EL (cell line): ENCODE measurements at places on chromosomes 16 and 17.

DNA sequence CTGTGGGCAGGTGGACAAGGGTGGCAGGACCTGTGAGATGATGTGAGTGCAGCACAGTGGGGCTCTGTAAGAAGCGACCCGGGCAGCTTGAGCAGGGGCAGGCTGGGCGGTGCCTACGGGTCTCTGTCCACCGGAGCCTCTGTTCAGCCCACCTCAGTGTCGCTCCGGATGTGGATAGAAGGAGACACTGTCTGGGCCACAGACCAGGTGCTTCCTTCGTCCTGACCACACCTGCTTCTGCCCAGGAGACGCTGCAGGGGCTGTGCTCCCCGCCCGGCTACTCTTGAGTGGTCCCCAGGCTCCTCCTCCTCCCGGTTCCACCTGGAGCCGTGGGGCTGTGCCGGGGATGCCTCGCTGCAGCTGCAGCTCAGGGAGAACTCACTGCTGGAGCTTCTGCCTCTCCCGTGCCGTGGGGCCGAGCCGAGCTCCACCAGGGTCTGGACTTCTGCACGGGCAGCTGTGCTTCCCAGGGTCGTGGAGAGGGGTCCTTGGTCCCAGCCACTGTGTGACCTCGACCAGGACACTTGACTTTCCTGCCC is 21.5 kb downstream of the METRNL start:
- no peak for DNase-seq

- DNase-seq = no peak
Measured at GRCh38 chr17:80787881-80788280, 203.8 kb upstream of the CHMP6 start.

DNA sequence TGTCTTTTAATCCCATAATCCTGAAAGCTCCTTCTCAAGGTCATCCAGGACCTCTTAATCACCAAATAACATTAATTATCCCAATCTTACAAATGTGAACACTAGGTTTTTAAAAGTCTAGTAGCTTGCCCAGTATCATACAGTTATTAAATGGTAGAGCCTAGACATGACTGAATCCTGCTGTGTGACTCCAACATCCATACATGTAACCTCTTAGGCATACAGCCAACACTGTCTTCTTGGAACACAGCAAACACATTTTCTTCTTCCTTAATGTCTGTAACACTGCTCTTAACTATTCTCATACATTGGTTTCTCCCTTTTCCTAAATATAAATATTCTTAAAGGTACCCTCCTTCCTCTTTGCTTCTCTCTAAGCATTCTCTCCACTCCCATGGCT is 13.7 kb downstream of the BRIP1 start:
- peak; percentile 9 for DNase-seq

- DNase-seq = no peak
Measured at GRCh38 chr16:35398180-35398579, 1938.8 kb downstream of the TP53TG3F start.

- no peak for DNase-seq
Measured at GRCh38 chr17:81324177-81324850, 29.2 kb upstream of the SLC38A10 start.

- DNase-seq = no peak
Measured at GRCh38 chr16:11051879-11052808, 107.8 kb downstream of the CLEC16A start.

GRCh38 chr17:5364156-5364555 is 55.3 kb downstream of the NUP88 start:
- peak; percentile 55 for DNase-seq

- no peak for DNase-seq
Measured at GRCh38 chr17:14143688-14144087, 74.4 kb downstream of the COX10 start.

DNA sequence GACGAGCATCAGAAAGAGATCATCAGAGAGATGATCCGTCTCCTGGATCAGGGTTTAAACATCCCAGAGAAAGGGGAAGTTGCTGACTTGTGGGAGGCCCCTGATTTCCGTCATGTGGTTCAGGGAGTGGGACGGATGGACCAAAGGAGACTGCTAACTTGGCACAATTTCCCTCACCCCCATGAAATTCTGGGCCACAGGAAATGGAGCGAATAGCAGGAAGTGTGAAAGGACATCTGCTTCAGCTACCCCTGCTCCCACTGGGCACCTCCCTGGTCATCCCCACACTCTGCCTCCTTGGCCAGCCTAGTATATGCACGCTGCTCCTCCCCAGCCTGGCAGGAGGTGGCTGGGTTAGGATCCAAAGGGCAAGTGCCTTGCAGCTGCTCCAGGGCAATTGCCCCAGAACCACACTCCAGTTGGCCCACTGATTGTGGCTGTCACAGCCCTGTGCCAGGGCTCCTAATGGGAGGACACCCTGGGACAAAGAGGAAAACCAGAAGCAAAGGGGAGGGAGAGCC is 1.3 kb downstream of the ARRB2 start:
- DNase-seq = no peak

GRCh38 chr16:85564277-85565051 is 48.7 kb upstream of the GSE1 start:
- no peak for DNase-seq

- DNase-seq = peak; percentile 97
Measured at GRCh38 chr16:73047221-73047535, 750 bp downstream of the ZFHX3 start.

GRCh38 chr16:90046971-90047713 is 27.9 kb upstream of the DBNDD1 start:
- peak; percentile 77 for DNase-seq

- DNase-seq = peak; percentile 73
Measured at GRCh38 chr17:38550661-38551060, 55.1 kb downstream of the SRCIN1 start.

GRCh38 chr16:63904182-63904581 is 1217.7 kb downstream of the CDH11 start:
- DNase-seq = no peak

GRCh38 chr16:31192856-31193642 is 9.5 kb downstream of the PYCARD start:
- no peak for DNase-seq

GRCh38 chr16:4212211-4212933 is 29.5 kb downstream of the SRL start:
- DNase-seq = no peak

DNA sequence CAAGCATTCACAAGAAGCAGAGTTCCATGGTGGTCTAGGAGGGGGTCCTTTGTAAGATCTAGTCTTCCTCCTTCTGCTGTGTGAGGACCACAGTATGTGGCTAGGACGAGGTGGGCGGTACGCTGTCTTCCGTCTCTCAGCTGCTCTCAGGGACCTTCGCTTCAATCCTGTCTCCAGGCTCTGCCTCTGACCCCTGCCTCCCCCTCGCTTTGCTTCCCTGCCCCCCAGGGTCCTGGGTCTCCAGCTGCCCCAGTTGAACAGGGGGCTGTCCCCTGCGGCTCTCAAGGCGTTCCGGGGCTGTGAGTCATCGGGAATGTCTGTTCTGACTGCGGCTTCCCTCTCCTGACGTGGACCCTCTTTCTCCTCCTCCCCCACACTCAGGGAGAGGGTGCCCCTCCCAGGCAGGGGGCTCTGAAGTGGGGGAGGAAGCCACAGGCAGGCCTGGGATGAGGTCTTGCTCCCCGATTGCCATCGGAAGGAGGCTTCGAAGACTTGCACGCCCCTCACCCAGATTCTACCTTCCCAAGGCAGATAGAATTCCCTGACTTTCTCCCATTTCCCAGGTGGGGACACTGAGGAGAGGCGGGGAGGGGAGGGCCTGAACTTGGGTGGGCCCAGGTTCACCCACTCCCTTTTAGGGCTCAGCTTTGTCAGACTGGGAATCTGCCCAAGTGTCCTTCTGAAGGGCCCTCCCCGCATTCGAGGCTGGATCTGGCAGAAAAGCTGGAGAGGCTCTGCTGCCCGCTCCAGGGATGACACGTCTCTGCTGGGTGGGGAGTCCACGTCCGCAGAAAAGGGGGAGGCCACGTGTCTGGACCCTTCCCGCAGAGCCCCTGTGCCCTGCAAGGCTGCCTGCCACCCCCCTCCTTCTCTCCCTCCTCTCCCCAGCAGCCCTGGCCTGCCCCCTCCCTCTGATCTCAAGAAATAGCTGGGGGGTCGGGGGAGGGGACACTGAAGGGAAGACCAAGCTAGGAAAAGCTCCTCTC is 9.1 kb upstream of the COL1A1 start:
- DNase-seq = peak; percentile 100

DNA sequence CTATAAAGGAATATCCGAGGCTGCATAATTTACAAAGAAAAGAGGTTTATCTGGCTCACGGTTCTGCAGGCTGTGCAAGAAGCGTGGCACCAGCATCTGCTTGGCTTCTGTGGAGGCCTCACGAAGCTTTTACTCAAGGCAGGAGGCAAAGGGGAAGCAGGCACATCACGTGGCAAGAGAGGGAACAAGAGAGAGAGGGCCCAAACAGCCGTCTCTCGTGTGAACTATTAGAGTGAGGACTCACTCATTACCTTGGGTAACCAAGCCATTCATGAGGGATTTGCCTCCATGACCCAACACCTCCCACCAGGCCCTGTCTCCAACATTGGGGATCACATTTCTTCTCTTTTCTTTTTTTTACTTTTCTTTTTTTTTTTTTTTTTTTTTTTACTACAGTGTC is 7.5 kb upstream of the ALKBH5 start:
- DNase-seq = no peak

DNA sequence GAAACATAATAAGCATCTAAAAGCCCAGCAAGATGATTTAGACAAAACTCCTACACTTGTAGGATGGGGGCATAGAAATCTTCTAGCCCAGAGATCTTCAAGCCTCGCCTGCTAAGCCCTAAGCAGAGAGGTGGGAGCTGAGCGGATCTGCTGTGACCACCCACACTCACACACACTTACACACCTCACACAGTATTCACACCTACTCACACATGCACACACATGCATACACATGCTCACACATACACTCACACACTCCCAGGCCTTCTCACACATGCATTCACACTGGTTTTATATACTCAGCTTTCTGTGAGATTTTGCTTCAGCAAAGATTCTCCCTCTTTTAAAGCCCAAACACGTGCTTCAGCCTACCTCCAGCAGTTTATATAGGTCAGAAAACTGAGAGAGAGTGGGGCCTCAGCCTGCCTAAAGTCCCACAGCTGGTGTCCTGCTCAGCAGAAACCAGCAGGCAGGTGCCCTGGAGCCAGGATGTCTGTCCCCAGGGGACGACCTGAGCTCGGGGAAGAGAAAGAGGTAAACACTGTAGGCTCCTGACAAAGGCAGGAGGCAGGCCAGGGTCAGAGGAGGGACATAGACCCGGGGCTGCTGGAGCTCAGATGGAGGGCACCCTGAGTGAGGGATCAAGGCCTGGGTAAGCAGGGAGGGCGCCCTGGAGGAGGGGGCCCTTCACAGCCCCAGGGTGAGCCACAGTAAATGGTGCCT is 12.0 kb upstream of the KRT19 start:
- no peak for DNase-seq

GRCh38 chr17:81158688-81159590 is 6.4 kb upstream of the PVALEF start:
- no peak for DNase-seq

DNA sequence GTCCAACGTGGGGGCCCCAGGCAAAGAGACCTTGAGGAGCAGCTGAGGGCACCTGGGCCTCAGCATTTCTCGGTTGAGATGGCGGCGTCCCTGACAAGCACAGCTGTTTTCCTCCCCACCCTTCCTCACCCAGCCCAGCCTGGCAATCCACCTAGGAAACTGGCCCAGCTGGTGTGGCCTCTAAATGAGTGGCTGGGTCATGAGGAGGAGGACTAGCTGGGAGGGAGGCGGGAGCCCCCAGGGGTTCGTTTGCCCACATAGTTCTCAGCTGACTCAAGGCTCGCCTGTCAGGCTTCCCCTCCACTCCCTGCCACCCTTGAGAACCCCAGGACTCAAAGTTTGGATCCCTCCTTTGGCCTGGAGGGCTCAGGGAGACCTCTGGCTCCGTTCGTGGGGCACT is 5.9 kb downstream of the RNF222 start:
- DNase-seq = peak; percentile 81

DNA sequence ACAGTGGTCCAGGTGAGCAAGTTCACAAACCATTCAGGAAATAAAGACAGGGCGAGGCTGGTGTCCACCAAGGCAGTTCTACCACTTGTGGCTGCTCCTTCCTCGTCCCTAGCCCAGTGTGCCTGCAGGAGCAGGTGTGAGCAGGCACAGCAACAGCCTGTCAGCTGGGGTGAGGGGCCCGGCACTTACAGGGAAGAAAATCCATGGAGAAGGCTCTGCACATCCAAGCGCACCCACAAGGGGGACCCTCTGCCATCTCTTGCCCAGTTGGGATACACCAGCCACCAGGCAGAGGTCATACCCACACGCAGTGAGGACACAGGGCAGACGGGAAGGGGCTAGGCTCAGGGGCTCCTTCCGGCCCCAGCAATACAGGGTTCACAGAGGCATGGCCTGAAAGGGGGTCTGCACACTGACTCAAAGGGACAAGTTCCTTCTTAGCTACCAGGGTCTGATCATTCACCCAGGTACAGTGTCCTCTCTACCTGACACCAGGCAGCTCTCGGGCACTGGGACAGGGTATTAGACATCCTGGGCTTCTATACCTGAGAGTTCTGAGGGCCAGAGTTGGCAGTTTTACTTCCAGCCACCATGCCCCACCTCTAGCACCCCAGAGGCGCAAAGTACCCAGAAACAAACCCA is 27.0 kb downstream of the CDIP1 start:
- peak; percentile 37 for DNase-seq

- no peak for DNase-seq
Measured at GRCh38 chr17:68576137-68576536, 25.0 kb downstream of the FAM20A start.

DNA sequence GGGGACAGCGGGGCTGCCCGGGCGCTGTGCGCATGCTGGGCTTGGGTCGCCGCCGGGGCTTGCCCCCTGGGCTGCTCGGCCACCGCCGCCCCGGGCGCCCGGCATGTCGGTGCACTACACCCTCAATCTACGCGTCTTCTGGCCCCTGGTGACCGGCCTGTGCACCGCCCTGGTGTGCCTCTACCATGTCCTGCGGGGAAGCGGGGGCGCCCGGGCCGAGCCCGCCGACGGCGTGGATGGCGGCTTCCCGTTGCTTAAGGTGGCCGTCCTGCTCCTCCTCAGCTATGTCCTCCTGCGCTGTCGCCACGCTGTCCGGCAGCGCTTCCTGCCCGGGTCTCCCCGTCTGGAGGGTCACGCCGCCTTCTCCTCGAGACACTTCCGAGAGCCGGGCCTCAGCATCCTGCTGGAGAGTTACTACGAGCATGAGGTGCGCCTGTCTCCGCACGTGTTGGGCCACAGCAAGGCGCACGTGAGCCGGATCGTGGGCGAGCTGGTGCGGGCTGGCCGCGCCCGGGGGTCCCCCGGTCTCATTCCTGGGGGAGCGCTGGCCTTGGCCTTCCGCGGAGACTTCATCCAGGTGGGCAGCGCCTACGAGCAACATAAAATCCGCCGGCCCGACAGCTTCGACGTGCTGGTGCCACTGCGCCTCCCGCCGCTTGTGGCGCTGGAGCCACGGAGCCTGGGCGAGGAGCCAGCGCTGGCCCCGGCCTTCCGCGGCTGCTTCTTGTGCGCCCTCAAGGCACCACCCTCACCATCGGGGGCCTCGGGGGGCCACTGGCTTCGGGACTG is 789 bp downstream of the ITPRIPL2 start:
- DNase-seq = peak; percentile 67

DNA sequence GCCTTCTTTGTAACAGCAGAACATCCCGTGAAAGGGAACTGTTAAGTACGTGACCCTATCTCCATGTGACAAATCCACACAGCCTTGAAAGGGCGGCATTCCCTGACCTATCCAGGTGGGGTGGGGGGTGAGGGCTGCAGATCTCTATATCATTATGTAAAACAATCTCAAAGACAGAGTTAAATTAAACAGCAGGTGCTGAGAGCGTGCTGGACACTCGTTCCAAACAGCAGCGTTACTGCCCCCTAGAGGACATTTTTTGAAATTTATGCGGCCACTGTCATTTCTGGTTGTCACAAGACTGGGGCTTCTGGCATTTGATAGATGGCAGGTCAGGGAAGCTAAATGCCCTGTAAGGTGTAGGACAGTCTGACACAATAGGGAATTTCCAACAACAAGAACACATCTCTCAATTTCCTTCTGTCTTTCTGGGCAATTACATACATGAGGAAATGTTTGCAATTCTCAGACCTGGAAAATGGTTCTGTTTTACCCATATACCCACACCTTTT is 6.7 kb upstream of the SLC25A39 start:
- peak; percentile 70 for DNase-seq
